ENCODE measurements at places on chromosomes 13 and 19. TPM values are rescaled to one million over a fixed set of nuclear protein-coding genes. Genes with fewer than 3 reads are reported as not detected.

Gene FAM124A
- total RNA-seq, result 1.2 TPM

Gene KCTD15
- total RNA-seq, result 60.5 TPM

Gene NPAS1
- 0.09 TPM for total RNA-seq

Gene C19orf18
- total RNA-seq, result not detected

Gene NUMBL
- 72.5 TPM for total RNA-seq

Gene KLK11
- not detected for total RNA-seq

Measured in smooth muscle cell of the umbilical artery (primary cell).